ENCODE measurements at places on chromosomes 7 and 10.

DNA sequence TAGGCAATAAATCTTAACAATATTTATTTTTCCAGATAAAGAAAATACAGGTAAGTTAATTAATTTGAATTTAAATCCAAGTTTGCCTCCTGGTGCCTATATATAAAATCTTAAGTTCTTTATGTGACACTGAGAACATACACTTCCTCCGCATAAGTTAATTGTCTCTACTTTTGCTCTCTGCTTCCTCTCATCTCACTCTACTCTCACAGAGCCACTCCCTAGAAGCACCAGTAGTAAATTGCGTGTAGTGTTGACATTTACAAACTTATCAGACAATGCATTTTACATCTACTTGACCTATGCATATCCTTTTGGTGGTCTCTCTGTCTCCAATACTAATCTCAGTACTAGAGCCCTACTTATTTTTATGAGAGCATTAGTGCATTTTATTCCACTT is 144.5 kb downstream of the ETV1 start:
- DNase-seq = no peak

DNA sequence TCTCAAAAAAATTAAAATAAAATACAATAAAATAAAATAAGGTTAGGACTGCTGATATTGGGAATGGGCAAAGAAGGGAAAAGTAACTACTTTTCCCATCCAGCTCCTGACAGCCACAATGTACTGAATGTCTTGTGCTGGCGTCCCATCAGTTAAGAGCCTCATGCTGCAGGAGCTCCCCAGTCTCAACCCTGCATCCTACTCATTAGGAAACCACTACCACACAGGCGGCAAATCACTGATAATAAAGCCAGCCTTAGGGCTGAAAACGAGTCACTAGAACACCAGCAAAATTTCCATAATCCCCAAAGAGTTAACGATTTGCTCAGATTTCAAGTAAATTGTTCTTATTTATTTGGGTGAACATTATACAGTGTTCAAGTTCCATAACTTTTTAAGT is 4.3 kb downstream of the YWHAG start:
- no peak for DNase-seq

GRCh38 chr7:158239290-158239981 is 348.2 kb downstream of the PTPRN2 start:
- no peak for DNase-seq

DNA sequence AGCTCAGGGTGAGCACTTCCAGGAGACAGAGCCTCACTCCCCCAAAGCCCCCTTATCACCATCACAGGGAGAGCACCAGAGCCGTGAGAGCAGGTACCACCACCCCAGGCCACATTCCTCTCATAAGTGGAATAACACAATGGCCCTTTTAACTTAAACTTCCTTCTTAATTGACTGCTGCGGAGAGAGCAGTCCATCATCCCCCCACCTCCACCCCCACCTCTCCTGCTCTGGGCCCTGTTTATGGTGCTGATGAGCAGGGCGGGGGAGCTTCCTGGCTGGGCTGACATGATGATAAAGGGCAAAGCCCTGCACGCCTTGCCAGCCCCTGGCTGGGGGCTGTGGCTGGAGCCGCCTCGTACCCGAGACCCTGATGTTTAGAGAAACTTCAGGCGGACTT is 81.4 kb upstream of the PODXL start:
- no peak for DNase-seq

DNA sequence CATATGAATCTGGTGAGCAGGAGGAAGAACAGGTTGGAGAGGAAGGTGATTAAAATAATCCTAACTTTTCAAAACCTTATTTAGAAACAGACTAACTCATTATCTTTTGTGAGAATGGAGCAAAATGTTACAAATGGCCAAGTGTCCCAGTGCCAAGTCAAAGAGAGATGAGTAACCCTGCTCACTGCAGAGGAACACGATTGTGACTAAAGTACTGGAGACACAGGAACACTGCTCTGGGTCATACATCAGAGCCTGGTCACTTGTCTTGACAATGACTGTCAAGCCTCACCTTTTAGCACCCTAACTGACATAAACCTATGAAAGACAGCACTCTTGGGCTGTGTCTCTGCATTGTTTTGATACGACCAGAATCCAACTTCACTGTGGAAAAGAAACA is 108.8 kb downstream of the SGMS1 start:
- DNase-seq = no peak
